ENCODE measurements at places on chromosomes 11 and 22.

DNA sequence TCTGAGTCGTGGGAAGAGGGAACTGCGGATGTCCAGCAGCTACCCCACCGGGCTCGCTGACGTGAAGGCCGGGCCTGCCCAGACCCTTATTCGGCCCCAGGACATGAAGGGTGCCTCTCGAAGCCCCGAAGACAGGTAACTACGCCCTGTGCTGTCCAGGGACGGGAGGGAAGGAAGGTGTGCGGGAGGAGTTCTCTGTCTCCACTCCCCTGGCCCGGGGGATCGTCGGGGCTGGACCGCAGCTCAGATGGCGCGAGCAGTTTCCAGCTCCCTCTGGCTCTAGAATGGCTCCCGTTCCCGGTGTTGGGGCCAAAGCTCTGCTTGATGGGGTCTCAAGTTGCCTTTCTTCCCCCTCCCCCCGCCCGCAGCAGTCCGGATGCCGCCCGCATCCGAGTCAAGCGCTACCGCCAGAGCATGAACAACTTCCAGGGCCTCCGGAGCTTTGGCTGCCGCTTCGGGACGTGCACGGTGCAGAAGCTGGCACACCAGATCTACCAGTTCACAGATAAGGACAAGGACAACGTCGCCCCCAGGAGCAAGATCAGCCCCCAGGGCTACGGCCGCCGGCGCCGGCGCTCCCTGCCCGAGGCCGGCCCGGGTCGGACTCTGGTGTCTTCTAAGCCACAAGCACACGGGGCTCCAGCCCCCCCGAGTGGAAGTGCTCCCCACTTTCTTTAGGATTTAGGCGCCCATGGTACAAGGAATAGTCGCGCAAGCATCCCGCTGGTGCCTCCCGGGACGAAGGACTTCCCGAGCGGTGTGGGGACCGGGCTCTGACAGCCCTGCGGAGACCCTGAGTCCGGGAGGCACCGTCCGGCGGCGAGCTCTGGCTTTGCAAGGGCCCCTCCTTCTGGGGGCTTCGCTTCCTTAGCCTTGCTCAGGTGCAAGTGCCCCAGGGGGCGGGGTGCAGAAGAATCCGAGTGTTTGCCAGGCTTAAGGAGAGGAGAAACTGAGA is 1.4 kb downstream of the ADM start:
- DNase-seq = no peak

DNA sequence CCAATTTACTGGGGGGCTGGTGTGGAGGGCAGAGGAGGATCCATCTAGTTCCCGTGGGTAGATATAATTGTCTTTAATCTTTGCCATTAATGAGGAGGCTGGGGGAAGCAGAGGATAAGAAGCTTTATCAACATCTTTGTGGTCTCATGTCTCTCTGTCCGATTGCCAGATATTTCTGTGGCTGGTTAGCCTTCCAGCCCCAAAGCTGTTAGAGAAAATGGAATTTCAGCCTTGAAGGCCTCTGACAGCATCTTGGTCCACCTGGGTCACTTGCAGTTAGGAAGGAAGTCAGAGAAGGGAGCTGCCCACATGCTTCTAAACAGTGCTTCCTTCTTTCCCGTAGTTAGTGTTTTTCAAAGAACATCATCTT is 56.9 kb downstream of the ABTB2 start:
- DNase-seq = no peak

GRCh38 chr11:75263944-75264349 is 23.4 kb downstream of the TPBGL start:
- DNase-seq = no peak

GRCh38 chr11:34180040-34180813 is 74.8 kb downstream of the NAT10 start:
- no peak for DNase-seq

DNA sequence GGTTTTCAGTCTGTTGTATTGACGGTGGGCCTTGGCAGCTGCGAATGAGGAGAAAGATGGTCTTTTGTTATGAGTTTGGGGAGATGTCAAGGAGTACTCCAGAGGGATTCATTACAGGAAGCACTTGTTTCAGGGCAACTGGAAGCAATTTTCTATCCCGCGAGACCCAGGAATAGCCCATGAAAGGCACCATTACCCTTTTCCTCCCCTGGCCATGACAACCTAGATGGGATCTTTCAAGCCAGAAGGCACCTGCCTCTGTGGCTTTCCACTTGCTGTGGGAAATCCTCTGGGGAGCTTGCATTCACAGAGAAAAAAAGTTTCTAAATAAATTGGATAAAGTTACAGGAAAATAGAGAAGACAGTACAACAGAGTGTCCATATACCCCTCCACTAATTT is 2.7 kb downstream of the ZNF215 start:
- DNase-seq = no peak

DNA sequence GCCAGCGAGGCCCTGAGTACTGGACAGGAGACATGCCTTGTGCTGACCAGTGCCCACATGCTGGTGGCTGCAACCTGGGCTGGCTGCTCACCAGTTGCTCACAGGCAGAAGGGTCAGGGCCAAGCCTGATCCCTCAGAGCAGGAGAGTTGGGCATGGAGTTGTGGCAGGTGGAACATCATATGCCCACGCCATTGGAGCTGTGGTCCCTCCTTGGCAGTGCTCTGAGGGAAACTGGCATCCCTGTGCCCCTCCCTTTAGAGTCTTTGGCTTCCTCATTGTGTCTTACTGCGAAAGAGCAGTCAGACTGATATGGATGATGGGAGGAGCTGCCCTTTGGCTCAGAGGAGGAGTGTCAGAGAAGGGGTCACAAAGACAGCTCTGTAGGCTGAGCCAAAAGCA is 3.1 kb upstream of the MYEOV start:
- DNase-seq = no peak

DNA sequence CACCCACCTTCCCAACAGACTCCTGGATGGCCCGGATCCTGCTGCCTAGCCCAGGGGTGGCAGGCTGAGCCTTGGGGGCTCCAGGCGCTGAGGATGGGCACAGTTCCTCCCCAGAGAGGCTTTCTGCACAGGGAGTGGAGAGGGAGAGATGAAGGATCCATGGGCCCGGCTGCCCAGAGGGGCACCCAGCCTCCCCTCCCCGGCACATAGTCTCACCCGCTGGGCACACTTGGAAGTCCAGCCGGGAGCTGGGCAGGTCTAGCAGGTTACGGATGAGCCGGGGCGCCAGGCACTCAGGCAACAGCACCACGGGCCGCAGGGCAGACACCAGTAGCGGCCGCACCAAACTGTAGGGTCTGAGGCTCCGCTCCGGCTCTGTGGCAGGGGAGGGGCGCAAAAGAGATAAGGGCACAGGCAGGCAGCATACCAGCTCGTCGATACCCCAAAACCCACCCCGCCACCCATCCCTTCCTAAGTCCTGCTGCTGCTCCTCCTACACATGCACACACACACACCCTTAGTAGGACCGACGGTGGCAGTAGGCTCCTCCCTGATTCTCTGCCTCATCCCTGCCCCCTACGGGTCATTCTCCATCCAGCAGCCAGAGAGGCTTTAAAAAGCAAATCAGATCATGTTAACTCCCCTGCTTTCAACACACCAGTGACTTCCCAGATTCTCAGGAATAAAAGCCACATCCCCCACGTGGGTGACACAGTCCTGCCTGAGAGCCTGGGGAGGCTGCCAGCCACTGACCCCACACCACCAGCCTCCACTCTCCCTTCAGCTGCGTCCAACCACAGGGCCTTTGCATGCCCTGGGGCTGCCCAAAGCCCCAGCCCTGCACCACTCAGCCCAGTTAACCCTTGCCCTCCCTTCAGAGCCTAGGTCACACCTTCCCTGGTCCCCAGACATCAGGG is 6.5 kb upstream of the MFNG start:
- DNase-seq = no peak

DNA sequence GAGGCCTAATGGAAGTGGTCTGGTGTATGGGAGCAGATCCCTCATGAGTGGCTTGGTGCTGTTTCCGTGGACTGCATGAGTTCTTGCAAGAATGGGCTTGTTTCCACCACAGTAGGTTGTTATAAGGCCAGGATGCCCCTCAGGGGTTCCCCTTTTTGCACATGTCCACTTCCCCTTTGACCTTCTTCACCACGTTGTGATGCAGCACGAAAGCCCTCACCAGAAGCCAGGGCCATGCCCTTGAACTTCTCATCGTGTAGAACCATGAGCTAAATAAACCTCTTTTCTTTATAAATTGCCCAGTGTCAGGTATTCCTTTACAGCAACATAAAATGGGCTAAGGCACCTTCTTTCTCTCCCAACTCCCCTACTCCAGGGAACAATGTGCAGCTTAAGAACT is 2.8 kb upstream of the NARS2 start:
- DNase-seq = no peak

DNA sequence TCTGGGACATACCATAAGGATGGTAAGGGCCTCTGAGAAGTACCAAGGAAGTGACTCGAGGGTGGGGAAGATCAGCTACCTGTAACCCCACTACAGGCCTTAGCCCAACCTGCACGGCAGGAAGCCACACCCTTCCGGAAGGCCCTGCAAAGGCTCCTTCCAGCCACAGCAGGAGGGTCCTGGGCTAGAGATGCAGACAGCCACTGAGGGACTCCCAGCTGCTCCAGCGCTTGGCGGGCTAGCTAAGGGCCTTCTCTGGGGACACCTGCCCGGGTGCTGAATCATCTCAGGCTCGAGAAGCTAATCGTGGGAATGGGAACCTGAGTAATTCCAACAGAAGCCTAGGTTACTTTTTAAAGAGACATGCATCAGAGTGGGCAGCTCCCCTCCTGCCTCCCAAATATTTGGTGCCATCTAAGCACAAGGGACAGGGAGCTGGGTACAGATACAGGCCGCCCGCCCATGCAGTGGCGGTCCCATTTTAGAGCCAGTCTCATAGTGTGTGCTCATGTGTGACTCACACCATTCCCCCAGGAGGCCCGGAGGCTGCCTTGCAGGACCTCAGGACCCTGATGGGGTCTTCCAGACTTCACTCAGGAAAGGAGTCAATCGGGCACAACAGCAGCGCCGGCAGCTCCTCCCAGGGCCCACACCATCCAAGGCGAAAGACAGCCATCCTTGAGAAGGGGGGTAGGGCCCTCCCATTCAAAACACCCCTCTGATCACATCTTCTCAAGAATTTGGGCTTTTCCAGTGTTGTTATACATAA is 8.0 kb downstream of the MYH9 start:
- DNase-seq = no peak

GRCh38 chr11:123560006-123560405 is 94.4 kb downstream of the SCN3B start:
- no peak for DNase-seq

DNA sequence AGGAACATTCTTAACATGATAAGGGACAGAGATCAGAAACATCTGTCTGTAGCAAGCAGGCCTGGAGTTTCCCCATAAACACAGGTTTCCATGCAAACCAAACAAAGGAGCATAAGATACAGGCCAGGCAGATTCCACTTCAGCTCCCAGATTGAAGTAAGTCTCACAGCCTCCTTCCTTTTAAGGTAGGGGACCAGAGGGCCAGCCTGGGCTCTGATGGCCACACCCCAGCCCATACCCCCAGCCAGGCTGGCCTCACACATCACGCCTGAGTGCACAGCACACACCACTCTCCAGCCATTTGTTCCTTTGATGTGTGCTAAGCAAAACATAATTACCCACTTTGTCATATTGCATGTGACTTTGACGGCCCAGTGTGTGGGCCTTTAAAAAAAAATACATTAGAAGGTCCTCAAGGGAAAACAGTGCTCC is 518.7 kb downstream of the NTM start:
- DNase-seq = peak; percentile 98

GRCh38 chr11:27837895-27838563 is 137.8 kb upstream of the BDNF start:
- no peak for DNase-seq

- DNase-seq = peak; percentile 8
These were observed 102.8 kb downstream of the EXT2 start for GRCh38 chr11:44198146-44198724.

- DNase-seq = no peak
These were observed 1.1 kb upstream of the ATP6V1E1 start for GRCh38 chr22:17629641-17630040.

DNA sequence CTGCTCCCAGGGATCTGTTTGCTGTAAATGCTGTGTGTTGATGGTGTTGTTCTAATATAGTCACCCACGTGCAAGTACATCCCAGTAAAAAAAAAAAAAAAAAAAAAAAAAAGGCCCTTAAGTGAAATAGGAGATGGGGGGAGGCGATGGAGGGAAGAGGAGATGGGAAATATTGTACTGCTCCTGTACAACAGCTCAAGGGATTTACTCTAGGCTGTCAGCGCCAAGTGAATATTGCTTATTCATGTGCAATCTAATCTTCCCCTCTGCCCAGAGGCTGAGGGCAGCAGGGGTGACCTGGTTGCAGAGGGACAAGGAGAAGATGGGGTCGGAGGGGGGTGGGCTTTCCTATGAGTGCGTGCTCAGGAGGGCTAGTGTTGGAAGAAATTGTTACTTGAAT is 206.2 kb upstream of the CADM1 start:
- peak; percentile 20 for DNase-seq

DNA sequence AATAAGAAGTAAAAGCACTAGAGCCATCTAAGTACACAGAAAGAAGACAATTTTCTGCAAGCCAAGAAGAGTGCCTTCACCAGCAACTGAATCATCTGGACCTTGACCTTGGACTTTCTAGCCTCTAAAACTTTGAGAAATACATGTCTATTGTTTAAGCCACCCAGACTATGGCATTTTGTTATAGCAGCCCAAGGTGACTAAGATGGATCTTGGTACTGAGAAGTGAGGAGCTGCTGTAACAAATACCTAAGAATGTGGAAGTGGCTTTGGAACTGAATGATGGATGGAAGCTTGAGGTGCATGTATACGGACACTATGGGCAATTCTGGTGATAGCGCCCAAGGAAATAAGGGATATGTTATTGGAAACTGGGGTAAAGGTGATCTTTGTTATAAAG is 14.9 kb downstream of the CFAP300 start:
- no peak for DNase-seq

- DNase-seq = no peak
These were observed 992.8 kb downstream of the DLG2 start for GRCh38 chr11:84634309-84634708.

DNA sequence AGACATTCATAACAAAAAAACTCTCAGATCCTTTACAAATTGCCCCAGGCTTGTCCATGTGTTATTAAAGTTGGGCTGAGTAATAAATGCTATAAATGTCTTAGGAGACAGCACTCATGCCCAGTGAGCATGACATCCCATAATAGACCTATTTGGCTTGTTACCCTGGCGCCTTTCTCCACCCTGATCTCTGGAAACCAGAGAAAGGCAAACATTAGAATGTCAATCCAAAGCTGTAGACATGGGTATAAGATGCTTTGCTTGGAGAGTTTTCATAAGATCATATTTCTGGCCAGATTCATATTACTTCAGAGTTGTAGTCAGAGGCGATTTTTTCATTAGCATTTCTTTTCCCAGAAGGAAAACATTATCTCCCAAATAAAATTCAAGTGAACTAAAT is 161.3 kb upstream of the UBASH3B start:
- DNase-seq = no peak

DNA sequence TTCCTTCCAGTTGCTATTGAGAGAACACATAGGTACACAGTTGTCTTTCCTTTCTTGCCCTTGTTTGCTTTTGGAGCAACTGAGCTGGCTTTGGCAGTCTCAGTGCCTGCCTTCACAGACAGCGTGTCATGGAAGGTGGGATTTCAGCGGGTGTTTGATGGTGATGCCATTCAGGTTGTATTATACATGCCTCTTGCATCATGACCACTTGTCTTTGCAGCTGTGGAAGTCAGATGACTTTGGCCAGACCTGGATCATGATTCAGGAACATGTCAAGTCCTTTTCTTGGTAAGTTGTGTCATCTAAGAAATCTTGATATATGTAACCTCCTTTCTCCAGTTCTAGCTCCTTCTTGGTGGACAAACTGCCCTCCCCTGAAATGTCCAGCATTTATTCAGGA is 37.1 kb upstream of the SORL1-AS1 start:
- no peak for DNase-seq

All from NCI-H510A treated with DMSO at 0.1 percent for 48 hours (cell line).